ENCODE measurements at places on chromosomes 2 and 18. TPM values are rescaled to one million over a fixed set of nuclear protein-coding genes. Genes with fewer than 3 reads are reported as not detected.

GRCh38 chr2:3563521-3563976, 5.4 kb upstream of the RNASEH1 start:
- H3K4me1 ChIP-seq, result no peaks in the 10 kb centered on the region
- H3K27me3 ChIP-seq, result no peaks in the 10 kb centered on the region
- no peak overlapping the region for H3K27ac ChIP-seq
- DNase-seq, result no peak
- H3K4me3 ChIP-seq, result no peak overlapping the region
- no peaks in the 10 kb centered on the region for H3K36me3 ChIP-seq

- no peak overlapping the region for H3K27ac ChIP-seq
- DNase-seq, result no peak
- no peak overlapping the region for H3K4me3 ChIP-seq
- H3K27me3 ChIP-seq, result no peaks in the 10 kb centered on the region
Observed at GRCh38 chr2:133287709-133288108, 280.6 kb downstream of the NCKAP5 start.

GRCh38 chr2:190378880-190379237, 29.3 kb upstream of the MFSD6 start:
- H3K4me1 ChIP-seq, result no peaks in the 10 kb centered on the region
- no peaks in the 10 kb centered on the region for H3K27me3 ChIP-seq
- no peak overlapping the region for H3K4me3 ChIP-seq
- no peak for DNase-seq
- H3K27ac ChIP-seq, result no peak overlapping the region
- no peaks in the 10 kb centered on the region for H3K36me3 ChIP-seq

The MEMO1 gene
- total RNA-seq, result 14.8 TPM

The EMILIN1 gene
- 8.0 TPM for total RNA-seq
